ENCODE measurements at places on chromosomes 1 and 21. TPM values are rescaled to one million over a fixed set of nuclear protein-coding genes. Genes with fewer than 3 reads are reported as not detected.

DNA sequence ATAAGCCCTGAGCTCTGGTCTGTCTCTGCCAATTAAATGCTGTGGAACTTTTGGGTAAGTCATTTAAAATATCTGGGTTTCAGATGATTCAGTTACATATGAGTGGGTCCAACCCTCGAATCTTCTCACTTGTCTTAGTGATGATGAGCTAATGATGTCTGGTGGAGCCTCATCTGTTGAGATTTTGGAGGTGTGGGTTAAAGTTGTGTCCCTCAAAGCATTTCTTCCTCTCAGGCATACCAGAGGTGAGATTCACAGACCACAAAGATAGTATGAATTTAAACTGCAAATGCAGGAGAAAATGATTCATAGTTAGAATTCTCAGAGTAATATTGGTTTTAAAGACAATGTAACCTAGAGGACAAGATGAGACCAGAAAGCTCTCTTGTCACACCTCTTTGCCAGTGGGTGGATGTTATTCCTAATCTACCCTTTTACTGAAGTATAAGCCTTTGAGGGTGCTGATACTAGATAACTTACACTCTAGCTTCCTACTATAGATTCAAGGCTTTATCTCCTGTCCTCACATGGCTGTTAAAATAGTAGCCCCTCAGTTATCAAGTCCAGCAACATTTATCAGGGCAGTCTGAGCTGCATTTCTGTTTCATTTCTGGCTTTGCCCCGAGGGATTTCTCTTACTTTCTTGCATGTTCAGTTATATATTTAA, 90.7 kb downstream of the MT1HL1 start:
- peak; percentile 44 for DNase-seq

Gene PSRC1
- polyA plus RNA-seq = 25.7 TPM

- no peak for DNase-seq
Observed at GRCh38 chr1:41902664-41903063, 16.1 kb downstream of the HIVEP3 start.

DNA sequence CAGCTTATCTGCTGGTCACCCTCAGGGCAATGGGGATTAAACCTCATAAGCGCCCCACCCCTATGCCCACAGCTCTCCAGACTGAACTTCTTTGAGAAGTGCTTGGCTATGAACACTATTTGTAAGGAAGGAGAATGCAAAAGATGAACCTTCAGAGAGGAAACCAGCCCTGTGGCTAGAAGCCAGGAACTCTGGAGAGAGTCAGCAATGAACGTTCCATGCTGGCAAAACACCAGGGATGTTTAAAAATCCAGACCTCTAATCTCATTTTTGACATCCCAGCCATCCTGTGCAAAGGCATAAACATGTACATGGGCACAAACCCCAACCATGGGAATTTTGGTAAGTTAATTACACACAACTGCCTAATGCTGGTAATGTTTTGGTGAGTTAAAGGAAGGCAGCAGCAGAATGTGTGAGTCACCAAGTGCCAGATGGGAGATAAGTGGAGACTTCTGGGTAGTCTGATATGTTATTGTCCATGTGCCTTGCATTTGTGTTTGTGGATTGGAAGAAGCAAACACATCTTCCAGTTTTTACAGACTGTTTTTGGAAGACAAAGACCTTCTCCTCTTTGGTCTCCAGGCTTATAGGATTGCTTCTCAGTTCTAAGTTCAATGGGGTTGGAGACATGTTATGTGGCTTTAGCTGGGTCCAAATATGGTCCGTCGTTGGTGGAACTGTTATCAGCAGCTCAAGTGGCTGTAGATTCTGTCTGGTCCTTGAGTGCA, 174.1 kb upstream of the ETV3 start:
- DNase-seq = no peak

DNA sequence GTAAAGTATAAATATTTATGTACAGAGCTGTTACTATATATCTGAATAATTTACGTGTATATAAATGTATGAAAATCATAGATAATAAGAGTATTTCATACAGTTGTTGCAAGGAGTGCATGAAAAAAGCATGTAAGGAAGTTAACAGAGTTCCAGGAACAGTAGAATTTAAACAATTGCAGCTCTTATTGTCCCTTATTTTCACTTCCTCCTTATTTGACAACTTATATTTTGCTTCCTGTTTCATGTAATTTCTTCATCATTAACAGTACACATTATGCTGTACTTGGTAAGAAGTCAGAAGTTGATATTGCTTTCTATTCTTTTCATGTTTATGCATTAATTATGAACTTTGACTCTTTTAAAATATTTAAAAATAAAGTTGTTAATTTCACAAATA, 681.5 kb downstream of the LRRIQ3 start:
- no peak for DNase-seq

All from mammary epithelial cell (primary cell).